ENCODE measurements at places on chromosomes 7 and 10.
A peak's percentile ranks its signal among the peaks of the same experiment; 100 is the strongest.

DNA sequence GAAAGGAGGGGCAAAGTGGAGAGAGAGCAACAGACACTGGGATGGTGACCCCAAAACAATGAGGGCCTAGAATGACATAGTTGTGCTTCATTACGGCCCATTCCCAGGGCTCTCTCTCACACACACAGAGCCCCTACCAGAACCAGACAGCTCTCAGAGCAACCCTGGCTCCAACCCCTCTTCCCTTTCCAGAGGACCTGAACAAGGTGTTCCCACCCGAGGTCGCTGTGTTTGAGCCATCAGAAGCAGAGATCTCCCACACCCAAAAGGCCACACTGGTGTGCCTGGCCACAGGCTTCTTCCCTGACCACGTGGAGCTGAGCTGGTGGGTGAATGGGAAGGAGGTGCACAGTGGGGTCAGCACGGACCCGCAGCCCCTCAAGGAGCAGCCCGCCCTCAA lies 20.7 kb downstream of the PRSS2 start:
- DNase-seq: no peak

GRCh38 chr10:734481-734880 lies 45.0 kb upstream of the DIP2C start:
- no peak for DNase-seq

DNA sequence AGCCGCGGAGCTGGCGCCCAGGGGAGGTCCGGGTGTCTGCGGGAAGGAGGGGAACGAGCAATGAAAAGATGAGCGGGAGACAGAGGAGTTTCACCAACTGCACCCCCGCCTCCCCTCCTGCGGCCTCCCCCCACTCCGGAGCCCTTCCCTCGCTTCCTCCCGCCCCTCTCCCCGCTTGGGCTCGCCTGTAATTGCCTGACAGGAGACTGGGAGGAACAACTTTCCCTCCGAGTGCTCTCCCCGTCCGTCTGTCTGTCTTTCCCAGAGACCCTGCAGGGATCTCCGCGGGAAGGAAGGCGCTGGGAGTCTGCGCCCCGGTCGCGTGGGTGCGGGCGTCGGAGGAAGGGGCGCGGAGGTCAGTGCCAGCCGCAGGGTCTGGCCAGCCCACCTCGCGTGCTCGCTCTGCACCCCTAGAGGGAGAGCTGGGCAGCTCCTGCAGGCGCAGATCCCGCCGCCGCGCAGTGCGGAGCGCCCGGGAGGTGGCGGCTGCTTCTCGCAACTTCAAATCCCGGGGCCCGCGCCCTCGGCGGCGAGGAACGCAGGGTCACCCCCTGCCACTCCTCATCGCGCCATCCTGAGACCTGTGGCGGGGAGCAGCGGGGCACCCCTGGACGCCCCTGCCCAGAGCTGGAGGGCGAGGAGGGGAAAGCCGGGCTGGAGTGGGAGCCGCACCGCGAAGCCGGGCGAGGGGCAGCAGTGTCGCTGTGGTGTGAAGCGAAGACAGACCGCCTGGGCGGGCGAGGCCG lies 511 bp upstream of the NRP1 start:
- peak; percentile 37 for DNase-seq

DNA sequence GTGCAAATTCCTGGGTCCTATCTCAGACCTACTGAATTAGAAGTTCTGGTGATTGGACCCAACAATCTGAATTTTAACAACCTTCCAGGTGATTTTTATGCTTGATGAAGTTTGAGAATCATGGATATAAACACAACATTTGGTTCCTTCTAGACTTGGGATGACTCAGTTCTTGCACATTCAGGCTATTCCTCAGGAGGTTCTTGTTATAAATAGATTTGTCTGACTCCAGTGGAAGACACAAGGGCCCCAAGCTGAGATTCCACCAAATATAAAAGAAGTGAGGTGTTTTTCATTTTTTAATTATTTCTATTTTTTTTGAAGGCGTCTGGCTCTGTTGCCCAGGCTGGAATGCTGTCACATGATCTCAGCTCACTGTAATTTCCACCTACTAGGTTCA lies 9.4 kb upstream of the TAS2R16 start:
- DNase-seq: no peak

- no peak for DNase-seq
These were observed 627 bp upstream of the FLNC start for GRCh38 chr7:128829391-128830166.

- peak; percentile 58 for DNase-seq
These were observed 3.1 kb downstream of the HERPUD2 start for GRCh38 chr7:35691827-35692307.

GRCh38 chr10:96500050-96500449 lies 13.7 kb downstream of the TLL2 start:
- DNase-seq: no peak

DNA sequence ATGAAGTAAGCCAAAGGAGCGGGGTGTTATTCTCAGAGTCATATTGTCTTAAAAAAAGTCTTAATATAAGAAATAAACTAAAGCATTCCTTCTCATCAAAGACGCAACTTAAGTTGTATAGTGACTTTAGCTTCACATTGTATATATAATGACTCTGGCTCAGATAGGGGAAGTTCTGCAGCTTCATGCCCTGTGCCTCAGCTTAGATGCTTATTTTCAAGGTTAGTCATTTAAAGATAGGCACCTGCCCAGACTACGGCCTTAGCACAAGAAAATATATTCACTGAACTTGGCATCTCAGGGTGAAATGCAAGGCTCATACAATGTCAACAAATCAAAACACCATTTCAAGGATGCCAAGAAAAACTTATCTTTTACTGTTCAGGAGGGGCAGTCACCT lies 52.8 kb upstream of the DNAJB12 start:
- DNase-seq: no peak

- peak; percentile 37 for DNase-seq
These were observed 5.6 kb upstream of the MEST start for GRCh38 chr7:130486114-130486953.

DNA sequence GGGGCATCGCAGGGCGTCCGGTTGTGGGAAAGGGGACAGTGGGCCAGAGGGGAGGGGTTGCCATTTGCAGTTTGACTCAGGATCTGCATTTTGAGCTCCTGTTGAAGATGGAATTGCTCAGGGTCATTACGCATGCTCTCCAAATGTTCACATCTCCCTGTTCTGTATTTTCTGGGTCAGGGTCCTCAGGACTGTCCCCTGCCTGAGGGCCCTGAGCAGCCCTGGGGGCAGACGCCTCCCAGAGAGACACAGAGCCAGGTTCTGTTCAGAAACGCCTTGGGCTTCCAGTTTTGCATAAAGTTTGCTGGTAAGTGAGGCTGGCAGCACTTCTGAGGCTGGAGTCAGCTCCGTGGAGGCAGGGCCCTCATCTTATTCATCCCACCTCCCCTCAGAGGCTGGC lies 34.1 kb upstream of the NUB1 start:
- DNase-seq: no peak

DNA sequence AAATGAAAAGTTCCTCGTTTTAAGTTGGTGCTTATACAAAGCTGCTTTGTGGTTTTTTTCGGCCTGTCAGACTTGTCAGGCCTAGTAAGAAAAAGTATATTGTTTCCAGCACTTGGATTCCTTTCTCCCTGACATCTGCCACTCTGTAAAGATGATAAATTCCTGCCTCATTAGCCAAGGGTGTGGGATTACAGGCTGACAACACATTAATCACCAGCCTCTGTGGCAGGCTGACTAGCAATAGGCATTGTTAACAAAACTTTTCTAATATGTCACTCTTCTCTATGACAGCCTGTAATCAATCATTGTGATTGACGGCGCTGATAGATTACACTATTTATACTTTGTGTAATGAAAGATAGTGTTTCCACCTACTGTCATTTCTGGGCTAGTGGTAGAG lies 682.5 kb downstream of the LRMDA start:
- DNase-seq: no peak

DNA sequence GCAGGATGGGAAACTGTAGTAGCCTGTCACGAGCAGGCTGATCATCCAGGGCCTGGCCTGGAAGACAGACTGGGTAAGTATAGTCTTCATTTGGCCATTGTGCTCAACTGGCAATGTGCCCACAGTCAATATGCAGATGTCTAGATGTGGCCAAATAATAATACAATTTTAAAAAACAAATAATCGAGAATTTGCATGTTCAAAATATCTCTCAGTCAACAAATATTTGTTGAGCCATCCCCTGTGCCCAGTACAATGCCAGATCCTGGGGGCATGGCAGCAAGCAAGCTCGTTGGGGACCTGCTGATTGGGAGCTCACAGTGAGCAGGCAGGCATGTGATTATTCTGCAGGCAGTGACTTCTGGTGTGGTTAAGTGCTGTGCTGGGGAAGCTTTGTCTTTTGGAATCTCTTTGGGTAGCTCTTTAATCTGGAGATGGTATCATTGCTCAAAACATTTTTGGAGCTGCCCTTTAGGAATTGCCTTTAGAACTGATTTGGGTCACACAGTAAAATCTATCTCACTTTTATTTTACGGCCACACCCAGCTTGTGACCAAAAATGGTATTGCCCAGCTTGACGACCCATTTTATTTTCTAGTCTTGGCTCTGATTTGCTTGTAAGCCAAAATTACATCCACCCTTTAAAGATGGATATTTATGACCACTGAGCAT lies 92.2 kb downstream of the PLCE1 start:
- DNase-seq: no peak

- DNase-seq: no peak
These were observed 251.5 kb upstream of the PLPP4 start for GRCh38 chr10:120205368-120206018.

DNA sequence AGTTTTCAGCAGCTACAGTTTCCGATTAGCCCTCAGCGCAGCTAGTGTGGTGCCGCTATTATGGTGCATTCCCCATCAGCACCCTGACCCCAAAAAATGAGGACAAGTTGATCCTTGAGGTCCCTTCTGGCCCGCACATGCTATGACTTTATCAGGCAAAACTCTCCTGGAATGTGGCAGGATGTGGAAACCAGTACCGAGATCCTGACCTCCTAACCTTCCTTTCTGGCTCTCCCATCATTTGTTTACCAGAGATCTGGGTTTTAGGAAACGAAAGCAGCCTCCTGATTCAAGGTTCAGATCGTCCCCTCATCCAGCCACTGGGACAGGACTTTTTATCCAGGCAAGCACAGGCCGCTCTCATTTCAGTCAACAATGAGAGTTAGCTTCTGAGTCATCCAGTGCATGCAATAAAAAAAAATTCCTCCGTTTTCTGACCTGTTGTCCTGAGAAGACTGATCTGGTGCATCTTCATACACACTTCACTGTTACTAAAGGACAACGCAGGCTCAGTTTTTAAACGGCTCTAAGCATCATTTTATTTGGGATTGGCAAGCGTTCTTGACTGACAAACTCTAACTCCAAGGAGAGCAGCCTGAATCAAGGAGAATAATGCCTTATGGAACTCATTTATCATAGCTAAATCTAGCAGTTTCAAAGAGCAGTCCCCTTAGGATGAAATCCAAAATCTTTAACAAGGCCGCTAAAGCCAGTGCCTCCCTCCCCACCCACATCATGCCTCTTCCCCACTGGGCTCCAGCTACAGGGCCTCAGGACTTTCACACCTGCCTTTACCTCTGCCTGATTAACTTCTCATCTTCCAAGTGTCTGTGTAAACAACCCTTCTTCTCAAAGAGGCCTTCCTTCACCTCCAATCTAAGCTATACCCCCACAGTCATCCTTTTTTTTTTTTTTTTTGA lies 17.1 kb downstream of the PDLIM1 start:
- no peak for DNase-seq

GRCh38 chr10:101934686-101935305 lies 91.2 kb upstream of the KCNIP2 start:
- DNase-seq: no peak

DNA sequence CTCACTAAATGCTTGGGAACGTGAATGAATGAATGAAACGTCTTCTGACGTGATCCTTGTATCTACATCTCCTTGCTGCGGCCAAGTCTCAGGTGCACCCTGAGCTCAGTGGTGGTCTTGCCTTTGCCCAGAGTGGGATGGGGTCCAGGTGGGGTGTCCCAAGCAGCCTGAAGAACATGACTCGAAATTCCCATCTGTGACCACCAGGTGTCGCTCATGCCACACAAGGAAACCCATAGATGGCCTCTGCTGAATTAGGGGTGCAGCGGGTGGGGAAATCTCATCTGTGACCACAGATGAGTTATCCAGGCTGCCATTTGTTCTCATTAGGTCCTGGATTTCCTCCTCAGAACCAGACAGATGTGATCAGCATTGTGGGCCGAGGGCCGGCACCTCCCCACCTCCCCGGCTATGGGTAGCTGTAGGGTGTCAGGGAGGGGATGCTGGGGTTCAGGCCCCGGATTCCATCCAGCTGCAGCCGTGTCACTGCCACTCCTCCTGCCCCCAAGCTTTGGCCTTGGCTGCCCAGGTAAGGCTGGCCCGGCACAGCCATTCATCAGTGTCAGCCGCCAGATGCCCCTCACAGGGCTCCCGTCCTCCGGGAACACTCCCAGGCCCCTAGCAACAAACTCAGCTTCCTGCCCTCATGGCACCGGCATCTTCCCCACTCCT lies 21.0 kb upstream of the GNA12 start:
- DNase-seq: peak; percentile 60

GRCh38 chr10:74394416-74394969 lies 243.5 kb downstream of the ADK start:
- DNase-seq: no peak

DNA sequence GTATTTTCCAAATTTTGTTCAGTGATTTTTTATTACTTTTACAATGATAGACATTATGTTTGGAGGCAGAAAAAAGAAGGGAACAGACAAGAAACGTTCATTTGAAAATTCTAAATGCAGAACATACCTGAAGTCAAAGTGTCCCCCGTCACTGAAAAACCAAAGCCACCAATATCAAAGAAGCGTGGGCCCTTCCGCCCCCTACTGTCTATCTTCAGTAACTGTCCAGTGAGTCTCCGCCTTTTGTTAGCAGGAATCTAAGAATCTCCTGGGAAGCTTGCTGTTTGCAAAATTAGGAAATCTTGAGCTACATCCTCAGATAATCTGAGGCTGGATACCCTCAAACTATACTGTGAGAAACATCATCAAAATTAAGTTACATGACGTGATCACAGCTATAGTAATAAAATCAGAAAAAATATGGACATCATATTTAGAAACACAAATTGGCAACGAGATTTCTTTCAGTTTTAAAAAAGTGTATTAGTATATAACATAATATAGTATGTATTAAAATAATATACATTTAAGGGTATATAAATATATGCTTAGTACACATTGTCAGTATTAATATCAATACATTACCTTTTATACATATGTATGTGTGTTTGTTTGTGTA lies 169.3 kb upstream of the AKR1E2 start:
- peak; percentile 54 for DNase-seq

DNA sequence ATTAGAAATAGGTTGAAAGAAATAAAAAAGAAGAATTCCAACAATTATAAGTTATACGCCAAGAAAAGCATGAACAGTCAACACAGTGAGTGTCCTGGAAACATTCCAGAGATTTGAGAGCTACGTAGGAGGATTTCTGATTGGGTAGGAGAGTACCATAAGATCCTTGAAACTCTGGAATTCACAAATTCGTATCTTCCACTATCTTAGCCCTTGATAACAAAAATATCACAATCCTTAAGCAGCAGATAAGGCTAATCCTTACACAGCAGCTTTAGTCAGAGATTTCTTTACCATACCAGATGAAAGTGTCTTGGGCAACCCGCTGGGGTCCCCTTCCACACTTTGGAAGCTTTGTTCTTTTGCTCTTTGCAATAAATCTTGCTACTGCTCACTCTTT lies 8.2 kb downstream of the TPK1 start:
- DNase-seq: no peak

GRCh38 chr10:3402187-3402751 lies 229.7 kb upstream of the PITRM1 start:
- DNase-seq: no peak

Measured in stimulated activated naive CD4-positive, alpha-beta T cell (primary cell).